ENCODE measurements at places on chromosomes 12 and 14.

DNA sequence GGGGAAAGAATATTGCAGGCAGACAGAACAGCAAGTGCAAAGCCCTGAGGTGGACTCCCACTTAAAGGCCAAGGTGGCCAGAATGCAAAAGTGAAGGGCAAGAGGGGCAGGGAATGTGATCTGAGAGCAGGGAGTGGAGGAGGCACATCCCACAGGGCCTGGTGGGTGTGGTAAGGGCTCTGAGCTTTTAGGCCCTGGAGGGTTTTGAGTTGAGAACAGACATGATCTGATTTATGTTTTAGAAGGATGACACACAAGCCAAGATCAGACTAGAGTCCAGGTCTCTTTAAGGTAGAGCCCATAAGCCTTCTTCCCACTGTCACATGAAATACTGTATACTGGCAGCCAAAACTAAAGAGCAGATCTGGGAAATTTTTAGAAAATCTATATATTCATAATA is 162.5 kb downstream of the SLC38A4 start:
- DNase-seq = no peak

DNA sequence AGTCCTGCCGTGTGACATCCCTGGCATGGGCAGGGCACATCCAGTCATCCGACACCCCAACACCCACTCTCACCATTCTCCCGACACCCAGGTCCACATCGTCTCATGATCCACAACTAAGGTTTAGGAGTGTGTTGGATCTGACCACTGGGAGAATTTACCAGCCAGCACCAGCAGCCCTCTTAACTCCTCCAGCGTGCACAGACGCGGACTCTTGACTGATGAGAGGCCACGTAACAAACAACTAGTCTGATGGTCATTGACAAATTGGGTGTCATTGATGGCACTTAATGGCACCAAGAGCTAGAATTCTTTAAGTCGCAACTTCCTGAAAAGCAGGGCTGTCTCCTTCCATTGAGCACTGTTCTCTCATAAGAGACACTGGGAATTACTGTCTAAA is 203.0 kb upstream of the SFSWAP start:
- DNase-seq = no peak

- DNase-seq = peak; percentile 7
Measured at GRCh38 chr14:76710056-76711010, 50.9 kb upstream of the VASH1 start.

DNA sequence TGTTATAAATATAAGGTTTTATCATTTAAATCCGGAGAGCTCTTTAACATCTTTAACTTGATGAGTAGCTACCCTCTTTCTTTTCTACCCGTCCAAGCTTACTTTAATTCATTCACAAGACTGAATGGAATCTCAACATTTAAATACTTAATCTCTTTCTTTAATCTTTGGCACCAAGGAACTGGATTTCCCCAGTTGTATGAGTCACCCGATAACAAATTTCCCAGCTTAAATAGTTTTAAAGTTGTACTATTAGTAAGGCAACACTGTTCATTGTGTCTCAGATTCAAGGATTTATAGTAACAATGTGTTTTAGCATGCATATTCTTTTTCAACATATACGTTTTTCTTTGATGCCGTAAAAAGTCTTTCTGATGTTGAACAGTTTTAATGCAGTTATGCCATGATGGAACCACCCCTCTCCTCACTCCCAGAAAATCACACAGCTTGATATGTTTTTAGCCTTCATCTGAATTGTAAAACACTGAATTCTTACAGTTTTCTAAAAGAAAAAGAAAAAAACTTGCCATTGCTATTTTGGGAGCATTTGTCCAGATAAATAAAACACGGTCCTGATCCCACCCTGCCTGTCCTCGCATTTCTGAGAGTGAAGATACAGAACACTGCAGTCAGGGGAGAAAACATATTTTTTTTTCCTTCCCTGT is 16.0 kb upstream of the LRP6 start:
- no peak for DNase-seq

- DNase-seq = no peak
Measured at GRCh38 chr12:64494998-64495729, 43.2 kb downstream of the TBK1 start.

DNA sequence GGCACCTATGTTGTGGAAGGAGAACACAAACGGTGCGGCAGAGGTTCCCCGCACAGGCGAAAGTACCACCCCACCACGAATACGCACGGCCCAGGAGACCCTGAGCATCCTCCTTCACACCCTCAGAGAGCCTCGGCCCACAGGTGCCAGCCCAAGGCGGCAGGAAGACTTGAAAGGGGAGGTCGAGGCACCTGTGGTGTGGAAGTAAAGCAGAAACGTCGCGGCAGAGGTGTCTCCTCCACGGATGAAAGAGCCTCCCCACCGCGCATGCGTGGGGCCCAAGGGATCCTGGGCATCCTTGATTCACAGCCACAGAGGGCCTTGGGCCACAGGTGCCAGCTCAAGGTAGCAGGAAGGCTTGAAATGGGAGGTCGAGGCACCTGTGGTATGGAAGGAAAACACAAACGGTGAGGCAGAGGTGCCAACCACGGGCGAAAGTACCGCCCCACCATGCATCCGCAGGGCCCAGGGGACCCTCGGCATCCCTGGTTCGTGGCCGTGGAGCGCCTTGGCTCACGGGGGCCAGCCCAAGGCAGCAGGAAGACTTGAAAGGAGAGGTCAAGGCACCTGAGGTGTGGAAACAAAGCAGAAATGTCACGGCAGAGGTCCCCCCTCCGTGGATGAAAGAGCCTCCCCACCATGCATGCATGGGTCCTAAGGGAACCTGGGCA is 380.1 kb downstream of the ALG10 start:
- DNase-seq = no peak

DNA sequence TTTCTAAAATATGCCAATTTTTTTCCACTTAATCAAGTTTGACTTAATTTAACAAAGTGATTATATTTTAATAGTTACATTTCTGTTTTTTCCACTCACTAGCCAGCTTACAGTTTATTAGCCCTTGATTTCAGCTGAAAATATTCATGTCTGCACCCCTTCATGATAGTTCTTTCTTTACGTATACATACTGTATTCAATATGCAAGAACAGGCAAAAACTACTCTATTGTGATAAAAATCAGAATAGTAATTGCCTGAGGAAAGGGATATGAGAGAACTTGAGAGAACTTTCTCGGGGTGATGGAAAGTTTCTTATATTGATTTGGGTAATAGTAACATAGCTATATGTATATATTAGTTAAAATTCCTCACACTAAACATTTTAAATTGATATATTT is 17.4 kb upstream of the PSMA6 start:
- DNase-seq = no peak

- DNase-seq = no peak
Measured at GRCh38 chr12:131928080-131928710, 881 bp upstream of the PUS1 start.

DNA sequence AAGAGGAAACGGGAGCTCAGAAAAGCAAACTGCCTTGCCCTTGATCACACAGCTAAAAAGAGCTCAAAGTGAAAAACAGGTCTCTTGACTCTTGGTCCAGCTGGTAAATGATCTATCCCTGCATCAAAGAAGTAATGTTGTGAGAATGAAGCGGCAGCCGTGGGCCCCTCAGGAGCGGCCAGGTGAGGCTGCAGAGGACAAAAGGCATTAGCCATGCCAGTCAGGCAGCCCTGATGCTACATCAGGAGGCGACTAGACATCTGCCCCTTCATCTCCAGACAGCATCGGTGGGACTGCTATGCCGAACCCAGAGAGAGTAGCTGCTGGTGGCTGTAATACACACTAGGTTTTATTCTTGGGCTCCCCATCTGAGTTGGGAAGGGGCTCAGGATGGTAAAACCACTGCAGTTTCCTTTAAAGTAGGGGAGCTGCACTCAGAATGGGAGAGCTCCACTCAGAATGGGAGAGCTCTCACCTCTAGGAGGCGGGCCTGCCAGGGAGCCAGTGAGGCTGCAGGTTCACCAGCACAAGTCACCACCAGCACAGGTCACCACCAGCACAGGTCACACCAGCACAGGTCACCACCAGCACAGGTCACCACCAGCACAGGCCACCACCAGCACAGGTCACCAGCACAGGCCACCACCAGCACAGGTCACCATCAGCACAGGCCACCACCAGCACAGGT is 120.1 kb downstream of the TSPAN9 start:
- no peak for DNase-seq

GRCh38 chr12:120242971-120243699 is 22.4 kb downstream of the PXN start:
- no peak for DNase-seq

- DNase-seq = peak; percentile 46
Measured at GRCh38 chr12:43957732-43958372, 122.0 kb downstream of the TMEM117 start.

DNA sequence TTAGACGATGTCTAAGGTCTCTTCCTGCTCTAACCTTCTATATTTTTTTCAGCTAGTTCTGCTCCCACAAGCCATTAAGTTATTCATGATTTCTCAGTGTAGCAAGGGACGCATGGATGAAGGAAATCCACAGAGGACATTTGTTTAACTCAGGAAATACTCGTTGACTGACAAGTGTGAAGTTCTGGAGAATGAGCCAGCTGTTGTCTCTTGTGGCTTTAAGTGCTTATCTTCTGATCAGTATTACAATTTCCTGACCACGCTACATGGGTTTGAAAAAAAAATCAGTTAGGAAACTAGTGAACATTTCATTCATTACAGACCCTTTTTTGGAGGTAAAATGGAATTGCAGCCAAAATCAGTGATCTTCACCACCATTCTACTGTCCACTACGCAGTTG is 53.1 kb downstream of the GUCY2C start:
- no peak for DNase-seq

DNA sequence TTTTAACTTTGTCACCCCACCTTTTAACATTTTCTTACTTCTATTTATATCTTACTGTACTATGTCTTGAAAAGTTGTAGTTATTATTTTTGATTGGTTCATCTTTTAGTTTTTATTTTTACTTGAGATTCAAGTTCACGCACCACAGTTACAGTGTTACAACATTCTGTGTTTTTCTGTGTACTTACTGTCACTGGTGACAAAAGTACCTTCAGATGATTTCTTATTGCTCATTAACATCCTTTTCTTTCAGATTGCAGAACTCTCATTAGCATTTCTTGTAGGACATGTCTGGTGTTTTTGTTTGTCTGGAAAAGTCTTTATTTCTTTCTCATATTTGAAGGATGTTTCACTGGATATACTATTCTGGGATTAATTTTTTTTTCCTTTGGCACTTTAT is 289.9 kb downstream of the BCAT1 start:
- DNase-seq = no peak

GRCh38 chr14:23544511-23545447 is 6.8 kb downstream of the ZFHX2 start:
- peak; percentile 92 for DNase-seq

- DNase-seq = peak; percentile 97
Measured at GRCh38 chr14:30034152-30034551, 106.5 kb upstream of the PRKD1 start.

DNA sequence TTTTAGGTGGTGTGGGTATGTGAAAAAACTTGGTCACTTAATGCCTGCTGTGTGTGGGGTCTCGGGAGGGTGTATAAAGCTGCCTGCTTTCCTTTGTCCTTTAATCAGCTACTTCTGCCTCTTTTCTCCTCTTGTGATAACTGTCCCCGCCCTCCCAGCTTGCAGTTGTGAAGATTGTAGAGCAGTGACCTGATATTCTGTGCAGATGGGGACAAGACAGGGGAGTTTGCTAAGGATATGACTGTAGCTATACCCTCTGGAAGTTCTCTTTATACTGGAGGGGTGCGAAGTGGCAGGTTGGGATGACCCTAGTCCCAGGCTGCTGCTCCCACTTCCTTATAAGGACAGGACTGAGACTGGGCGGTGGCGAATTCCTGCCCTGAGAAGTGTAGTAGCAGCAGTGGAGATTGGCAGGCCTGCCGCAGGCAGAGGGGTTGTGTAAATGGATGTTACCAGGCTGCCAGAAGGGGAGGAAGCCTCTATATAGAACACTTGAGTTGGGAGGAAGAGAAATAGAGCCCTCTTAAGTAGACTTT is 835 bp downstream of the MYL6 start:
- DNase-seq = peak; percentile 10

- DNase-seq = no peak
Measured at GRCh38 chr12:49922349-49923034, 18.8 kb upstream of the FAIM2 start.

DNA sequence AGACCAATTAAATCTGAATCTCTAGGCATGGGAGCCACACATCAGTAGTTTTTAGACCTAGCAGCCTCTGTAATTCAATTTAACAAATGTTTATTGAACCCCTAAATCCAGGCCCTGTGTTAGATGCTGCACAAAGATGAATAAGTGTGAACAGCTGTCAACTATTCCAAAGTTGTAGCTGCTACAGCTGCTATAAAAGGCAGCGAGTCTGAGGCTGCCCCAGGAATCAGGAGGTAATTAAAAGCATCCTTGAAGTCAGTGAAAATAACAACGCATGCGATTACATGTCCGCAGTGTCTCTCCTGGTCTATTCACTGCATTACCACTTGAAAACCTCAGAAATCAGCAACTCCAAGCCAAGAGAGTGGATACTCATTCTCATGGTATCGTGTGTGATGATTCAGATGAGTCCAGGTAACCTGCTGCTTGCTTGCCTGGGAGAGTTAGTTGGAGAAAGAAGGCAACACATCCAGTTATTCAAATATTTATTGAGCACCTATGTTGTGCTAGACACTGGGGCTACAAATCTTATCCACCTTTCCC is 34.9 kb upstream of the DDHD1 start:
- DNase-seq = no peak

- no peak for DNase-seq
Measured at GRCh38 chr12:52235001-52235764, 2.1 kb downstream of the KRT7 start.

- DNase-seq = no peak
Measured at GRCh38 chr12:107304588-107305532, 211.5 kb upstream of the CRY1 start.

DNA sequence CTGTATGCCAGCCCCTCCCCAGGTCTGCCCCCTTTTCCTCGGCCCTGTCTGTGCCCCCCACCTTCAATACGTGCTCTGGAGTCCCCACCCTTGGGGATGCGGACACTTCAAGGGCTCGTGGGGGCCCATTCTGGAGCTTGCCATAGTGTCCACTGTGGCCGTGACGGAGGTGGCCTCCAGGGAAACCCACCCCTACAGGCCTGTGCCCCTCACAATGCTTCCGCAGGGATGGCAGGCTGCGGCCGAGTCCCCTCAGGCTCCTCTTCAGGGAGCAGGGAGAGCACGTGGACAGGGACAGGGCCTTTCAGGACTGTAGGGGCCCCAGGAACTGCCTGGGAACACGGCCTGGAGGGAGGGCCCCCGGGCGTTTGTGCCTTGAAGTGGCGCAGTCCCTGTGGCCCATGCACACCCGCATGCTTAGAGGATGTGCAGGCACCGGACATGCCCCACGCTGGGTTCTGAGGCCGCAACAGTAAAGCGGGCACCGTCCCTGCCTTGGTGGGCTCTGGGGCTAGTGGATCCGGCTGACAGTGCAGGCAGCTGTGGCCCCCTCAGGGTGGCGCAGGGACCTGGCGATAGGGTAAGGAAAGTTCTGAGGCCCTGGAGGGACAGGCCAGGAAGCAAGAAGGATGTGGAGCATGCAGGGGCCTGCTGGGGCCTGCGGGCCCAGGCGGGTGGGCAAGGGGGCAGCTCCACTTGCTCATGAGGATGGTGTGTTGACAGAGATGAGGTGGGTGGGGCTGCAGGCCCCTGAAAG is 209.0 kb upstream of the RTL1 start:
- no peak for DNase-seq

GRCh38 chr12:83084516-83085234 is 398.0 kb downstream of the TMTC2 start:
- DNase-seq = no peak

- DNase-seq = no peak
Measured at GRCh38 chr14:58705066-58705465, 67.3 kb downstream of the DACT1 start.

Data from DMS153 (cell line).